ENCODE measurements at places on chromosomes 2 and 18. TPM values are rescaled to one million over a fixed set of nuclear protein-coding genes. Genes with fewer than 3 reads are reported as not detected.

The STK36 gene
- total RNA-seq: 22.6 TPM

- DNase-seq: no peak
- H3K27ac ChIP-seq: peak overlapping the region; percentile 34
- no peak overlapping the region for H3K4me3 ChIP-seq
- H3K4me1 ChIP-seq: peaks cover 30% of the 10 kb centered on the region
- no peaks in the 10 kb centered on the region for H3K36me3 ChIP-seq
Measured at GRCh38 chr2:48548840-48549239, 18.9 kb downstream of the STON1 start.

GRCh38 chr18:48540251-48541025 lies 1.6 kb downstream of the CTIF start:
- peak; percentile 83 for DNase-seq
- no peaks in the 10 kb centered on the region for H3K36me3 ChIP-seq
- H3K4me3 ChIP-seq: peak overlapping the region; percentile 78
- H3K27me3 ChIP-seq: no peaks in the 10 kb centered on the region

DNA sequence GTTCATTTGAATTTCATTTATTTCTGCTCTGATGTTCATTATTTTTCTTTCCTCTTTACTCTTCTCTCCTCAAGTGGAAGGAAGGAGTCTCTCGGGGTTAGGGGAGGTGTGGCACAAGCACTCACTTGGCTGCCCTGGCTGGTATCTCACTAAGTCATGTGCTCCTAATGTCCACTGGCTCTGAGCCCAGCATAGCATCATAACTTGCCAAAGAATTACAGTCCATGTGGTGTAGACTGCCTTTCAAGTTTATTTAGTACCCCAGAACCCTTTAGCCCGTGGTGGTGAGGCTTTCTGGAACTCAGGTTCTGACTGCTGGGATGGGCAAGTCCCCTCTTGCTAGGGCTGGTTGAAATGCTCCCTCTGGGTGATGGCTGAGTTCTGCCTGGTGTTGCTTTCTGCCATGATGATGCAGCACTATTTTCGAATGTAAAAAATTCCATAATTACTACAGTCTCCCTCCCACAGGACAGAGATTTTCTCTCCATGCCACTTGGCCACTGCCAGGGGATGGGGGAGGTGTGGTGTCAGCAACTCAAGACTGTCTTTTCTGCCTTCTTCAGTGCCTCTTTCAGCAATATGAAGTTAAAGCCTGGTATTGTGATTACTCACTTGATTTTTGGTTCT lies 22.2 kb downstream of the SPAG16 start:
- H3K4me3 ChIP-seq: no peak overlapping the region
- no peaks in the 10 kb centered on the region for H3K4me1 ChIP-seq
- no peak overlapping the region for H3K27ac ChIP-seq
- no peak for DNase-seq
- peaks cover 44% of the 10 kb centered on the region for H3K36me3 ChIP-seq

- no peaks in the 10 kb centered on the region for H3K36me3 ChIP-seq
- no peak overlapping the region for H3K27ac ChIP-seq
- no peaks in the 10 kb centered on the region for H3K4me1 ChIP-seq
- no peak overlapping the region for H3K4me3 ChIP-seq
Measured at GRCh38 chr18:23422751-23423418, 30.2 kb upstream of the RIOK3 start.

DNA sequence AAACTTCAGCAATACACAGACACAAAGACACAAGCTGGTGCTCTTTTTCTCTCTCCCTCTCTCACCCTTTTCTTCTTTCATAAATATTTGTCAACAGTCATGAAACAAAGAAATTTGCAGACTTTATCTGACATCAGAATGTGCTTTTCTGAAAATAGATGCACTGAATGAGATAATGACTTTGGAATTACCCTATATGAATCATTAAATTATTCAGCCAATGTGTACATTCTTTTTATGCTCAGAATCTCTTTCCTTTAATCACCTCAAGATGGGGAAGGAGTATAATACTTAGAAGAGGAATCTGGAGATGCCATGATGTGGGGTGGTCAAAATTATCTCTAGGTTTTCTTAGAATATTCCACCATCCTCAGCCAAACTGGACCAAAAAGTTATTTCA lies 289.9 kb downstream of the LRRTM1 start:
- H3K4me3 ChIP-seq: no peak overlapping the region
- H3K4me1 ChIP-seq: no peaks in the 10 kb centered on the region
- no peaks in the 10 kb centered on the region for H3K36me3 ChIP-seq
- H3K27ac ChIP-seq: no peak overlapping the region
- no peak for DNase-seq
- no peaks in the 10 kb centered on the region for H3K27me3 ChIP-seq

All from suprapubic skin (tissue), 4 donors.